T-helper 17 cell (primary cell): ENCODE measurements at places on chromosomes 1 and 21. TPM values are rescaled to one million over a fixed set of nuclear protein-coding genes. Genes with fewer than 3 reads are reported as not detected.

GRCh38 chr21:14685568-14685967 lies 139.5 kb upstream of the SAMSN1 start:
- no peaks in the 10 kb centered on the region for H3K27me3 ChIP-seq
- peaks cover 5% of the 10 kb centered on the region for H3K36me3 ChIP-seq
- H3K27ac ChIP-seq, result no peak overlapping the region
- no peak for DNase-seq

DNA sequence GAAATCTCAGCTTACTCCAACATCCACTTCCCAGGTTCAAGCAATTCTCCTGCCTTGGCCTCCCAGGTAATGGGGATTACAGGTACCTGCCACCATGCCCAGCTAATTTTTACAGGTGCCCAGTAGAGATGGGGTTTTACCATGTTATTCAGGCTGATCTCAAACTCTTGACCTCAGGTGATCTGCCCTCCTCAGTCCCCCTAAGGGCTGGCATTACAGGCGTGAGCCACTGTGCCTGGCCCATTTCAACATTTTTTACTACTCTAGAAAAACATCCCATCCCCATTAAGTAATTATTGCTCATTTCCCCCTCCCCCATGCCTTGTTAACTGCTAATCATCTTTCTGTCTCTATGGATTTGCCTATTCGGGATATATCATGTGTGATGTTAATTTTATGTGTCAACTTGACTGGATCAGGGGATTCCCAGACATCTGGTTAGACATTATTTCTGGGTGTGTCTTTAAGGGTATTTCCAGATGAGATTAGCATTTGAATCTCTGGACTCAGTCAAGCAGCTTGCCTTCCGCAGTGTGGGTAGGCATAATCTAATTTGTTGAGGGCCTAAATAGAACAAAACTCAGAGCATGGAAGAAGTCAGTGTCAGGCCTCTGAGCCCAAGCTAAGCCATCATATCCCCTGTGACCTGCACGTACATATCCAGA lies 33.0 kb upstream of the ZBTB8B start:
- no peak overlapping the region for H3K4me3 ChIP-seq
- H3K36me3 ChIP-seq, result peaks cover 9% of the 10 kb centered on the region
- peaks cover 32% of the 10 kb centered on the region for H3K27me3 ChIP-seq
- H3K27ac ChIP-seq, result peak overlapping the region; percentile 1
- H3K4me1 ChIP-seq, result peaks cover 10% of the 10 kb centered on the region
- no peak for DNase-seq

- no peak overlapping the region for H3K27ac ChIP-seq
- H3K36me3 ChIP-seq, result peaks cover 5% of the 10 kb centered on the region
- no peak for DNase-seq
- no peak overlapping the region for H3K4me3 ChIP-seq
These were observed 4.4 kb upstream of the HMGN1 start for GRCh38 chr21:39353295-39353694.

DNA sequence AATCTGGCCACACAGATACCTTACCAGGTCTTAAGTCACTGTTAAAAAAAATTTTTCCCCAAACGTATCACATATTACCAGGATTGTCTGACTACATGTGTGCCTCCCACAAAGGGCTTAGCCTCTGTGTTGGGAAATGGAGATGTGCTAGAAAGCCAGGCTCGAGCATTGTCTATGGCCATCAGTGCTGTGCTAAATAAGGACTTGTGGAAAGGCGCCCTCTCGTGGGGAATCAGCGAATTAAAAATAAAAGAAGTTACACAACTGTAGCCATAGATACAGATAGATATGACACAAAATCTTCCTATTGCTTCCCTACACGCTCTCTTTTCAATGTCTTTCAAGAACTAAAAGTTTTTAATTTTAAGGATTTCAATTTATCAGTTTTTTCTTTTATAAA lies 47.5 kb upstream of the CRNN start:
- peaks cover 13% of the 10 kb centered on the region for H3K27me3 ChIP-seq
- H3K4me1 ChIP-seq, result peaks cover 20% of the 10 kb centered on the region
- H3K27ac ChIP-seq, result no peak overlapping the region
- no peaks in the 10 kb centered on the region for H3K36me3 ChIP-seq
- H3K4me3 ChIP-seq, result peak overlapping the region; percentile 50
- peak; percentile 37 for DNase-seq

The AKNAD1 gene
- not detected for total RNA-seq

The LMX1A gene
- total RNA-seq, result not detected

The LRRC3 gene
- 1.0 TPM for total RNA-seq
